Right renal pelvis (tissue), 4 donors: ENCODE measurements at places on chromosomes 4 and X. TPM values are rescaled to one million over a fixed set of nuclear protein-coding genes. Genes with fewer than 3 reads are reported as not detected.

Gene GPR82
- 0.27 TPM for polyA plus RNA-seq

Gene FGD1
- polyA plus RNA-seq: 18.7 TPM

Gene TREX2
- polyA plus RNA-seq: 0.60 TPM

Gene TMSB15A
- 62.7 TPM for polyA plus RNA-seq

Gene FAM241A
- polyA plus RNA-seq: 2.0 TPM

Gene SERPINA7
- polyA plus RNA-seq: 0.10 TPM

Gene CHRDL1
- 9.9 TPM for polyA plus RNA-seq

Gene TNMD
- 3.4 TPM for polyA plus RNA-seq

GRCh38 chr4:37603070-37603468 is 83.1 kb downstream of the RELL1 start:
- DNase-seq: peak; percentile 55

- DNase-seq: no peak
Measured at GRCh38 chr4:153937289-153937688, 148.4 kb upstream of the SFRP2 start.

DNA sequence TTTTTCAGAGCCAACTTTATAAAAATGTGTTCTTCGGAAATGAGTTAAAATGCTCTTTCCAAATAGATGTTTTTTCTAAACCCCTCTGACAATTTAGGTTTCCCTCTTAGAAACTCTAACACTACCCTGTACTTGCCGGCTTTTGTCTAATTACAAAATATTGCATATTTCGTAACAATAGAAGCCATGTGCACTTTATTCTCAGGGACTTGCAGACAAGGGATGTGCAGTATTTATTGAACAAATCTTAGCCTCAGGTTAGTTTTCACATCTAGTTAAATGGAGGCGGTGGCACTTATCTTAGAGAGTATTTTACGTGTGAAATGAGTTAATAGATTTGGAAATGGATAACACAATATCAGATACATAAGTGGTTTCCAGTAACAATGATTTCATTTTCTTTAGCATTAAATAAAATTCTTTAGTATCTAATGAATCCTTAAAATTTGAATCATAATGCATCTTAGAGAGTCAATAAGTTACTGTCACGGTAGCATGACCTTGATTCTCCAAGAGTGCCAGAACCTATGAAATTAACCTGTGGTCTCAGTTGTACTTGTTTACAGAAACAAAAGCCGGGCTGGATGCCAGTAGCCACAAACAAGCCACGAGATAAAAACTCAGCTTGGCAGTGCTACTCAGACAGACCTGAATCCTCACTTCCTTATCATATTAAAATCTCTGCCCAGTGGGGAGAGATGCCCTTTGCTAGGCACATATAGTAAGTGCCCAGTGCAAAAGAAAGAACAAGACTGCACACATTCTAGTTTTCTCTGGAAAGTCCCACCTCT is 772 bp upstream of the PABPC4L start:
- no peak for DNase-seq

DNA sequence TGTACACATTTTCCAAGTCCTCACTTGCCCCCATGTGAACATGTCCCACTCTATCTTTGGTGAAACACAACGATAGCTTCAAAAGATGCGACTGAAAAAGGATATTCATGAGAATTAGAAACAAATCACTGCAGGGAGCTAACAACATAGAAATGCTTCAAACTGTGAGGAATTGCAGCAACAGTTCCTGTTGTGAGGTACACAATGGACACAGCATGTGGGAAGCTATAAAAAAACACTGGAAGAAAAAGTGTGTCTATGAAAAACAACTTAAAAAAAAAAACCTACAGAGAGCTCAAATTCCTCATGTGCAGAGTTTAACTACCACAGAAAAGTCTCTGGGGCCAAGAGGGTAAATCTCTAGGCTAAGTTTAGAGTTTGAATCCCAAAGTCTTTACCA is 51.6 kb upstream of the BLTP1 start:
- no peak for DNase-seq

GRCh38 chr4:2243681-2244380 is 1.9 kb upstream of the HAUS3 start:
- no peak for DNase-seq

DNA sequence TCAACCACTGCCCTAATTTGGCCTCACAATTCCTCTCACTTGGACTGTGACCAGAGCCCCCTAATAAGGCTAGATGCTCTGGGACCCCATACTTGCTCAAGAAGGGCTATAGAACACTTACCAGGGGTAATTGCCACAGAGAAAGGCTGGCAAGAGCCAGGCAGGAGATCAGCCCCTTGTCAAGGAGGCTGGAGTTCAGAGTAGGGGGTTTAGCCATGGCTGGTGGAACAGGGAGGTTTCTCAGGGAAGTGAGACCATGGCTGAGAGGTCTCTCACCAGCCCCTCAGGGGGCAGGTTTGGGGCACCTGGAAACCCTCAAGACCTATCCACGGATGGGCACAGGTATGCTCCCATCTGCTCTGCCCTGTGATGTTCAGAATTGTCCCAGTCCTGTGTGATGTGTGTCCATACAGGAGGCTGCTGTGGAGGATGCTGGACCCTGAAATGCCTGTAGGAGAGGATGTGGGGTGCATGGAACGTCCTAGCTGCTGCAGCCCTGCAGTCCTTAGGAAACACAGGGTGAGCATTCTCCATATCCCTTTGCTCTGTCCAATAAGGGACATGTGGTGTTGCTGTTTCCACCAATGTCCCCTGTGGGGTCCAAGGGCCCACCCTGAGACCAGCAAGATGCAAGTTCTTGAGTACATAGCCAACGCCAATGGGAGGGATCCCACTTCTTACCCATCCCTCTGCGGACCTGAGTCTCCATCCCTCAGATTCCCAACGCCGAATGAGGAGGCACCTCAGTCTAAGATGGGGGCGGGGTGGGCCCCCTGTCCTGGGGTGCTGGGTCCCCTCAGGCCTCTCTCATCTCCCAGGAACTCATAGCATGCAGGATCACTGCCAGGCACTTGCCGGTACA is 16.4 kb upstream of the HSFX1 start:
- no peak for DNase-seq

- DNase-seq: no peak
Measured at GRCh38 chrX:140422501-140422900, 82.4 kb downstream of the SOX3 start.

DNA sequence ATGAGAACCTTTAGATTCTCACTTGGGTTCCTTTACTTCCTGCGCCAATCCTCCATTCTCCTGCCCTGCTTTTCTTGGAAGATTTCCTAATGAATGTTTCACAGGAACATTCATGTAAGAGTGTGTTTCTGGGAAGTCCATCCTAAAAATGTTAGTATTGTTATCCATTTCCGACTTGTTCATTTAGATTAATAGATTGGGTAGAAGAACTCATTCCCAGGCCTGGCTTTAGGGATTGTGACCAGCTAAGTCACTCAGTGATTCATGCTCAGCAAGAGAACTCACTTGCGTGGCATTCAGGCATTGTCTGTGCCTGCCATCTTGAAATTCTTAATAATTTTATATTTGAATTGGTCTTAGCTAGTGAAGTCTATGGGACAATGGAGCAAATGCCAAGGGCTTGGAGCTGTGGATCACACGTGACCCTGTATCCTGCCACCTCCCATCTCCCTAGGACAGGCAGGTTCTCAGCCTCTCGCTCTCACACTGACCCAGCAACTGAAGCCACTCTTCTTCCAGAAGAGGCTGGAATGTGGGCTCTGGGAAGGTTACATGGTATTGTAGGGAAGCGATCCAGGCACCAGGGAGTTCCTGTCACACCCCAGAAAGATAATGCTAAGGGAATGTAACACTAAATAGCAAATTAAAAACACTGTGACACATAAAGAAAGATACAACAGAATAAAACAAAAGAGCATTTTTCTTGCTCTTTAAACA is 562.1 kb downstream of the TMA16 start:
- DNase-seq: no peak

- DNase-seq: no peak
Measured at GRCh38 chr4:55326629-55327028, 19.4 kb upstream of the SRD5A3 start.

GRCh38 chr4:142497606-142498005 is 348.5 kb downstream of the INPP4B start:
- DNase-seq: no peak

DNA sequence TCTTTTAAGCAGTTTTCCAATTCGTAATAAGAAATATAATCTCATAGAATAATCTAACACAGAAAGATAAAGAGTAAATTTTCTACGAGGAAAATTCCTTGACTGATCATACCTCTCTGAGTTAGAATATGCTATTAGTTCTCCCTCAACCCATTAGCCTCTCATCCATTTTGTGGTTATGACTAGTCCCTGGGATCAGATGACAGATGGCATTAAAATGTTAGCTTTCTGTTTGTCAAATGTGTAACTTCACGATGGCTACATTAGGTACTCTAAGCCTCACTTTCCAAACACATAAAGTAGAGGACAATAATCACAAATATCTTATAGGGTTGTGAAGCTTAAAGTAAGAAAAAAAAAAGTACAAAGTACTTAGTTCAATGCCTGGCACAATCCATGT is 112.2 kb downstream of the ZAR1 start:
- no peak for DNase-seq

DNA sequence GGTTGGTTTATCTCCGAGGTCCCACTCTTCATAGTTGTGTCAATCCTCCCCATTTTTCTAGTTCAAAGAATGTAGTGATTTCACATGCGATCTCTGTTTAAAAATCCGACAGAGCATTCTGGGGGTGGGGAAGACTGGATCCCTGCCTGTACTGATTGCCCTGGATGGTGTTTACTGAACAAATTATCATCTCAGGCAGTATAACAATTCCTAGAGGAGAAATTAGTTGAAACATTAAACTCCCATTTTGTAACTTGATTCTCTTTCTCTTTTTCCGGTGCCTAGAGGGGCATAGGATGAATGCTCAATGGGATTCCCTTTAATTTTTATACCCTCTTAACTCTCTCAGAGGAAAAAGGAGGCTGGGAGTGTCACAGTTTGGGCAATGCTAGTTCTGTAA is 10.0 kb upstream of the CWH43 start:
- DNase-seq: no peak

DNA sequence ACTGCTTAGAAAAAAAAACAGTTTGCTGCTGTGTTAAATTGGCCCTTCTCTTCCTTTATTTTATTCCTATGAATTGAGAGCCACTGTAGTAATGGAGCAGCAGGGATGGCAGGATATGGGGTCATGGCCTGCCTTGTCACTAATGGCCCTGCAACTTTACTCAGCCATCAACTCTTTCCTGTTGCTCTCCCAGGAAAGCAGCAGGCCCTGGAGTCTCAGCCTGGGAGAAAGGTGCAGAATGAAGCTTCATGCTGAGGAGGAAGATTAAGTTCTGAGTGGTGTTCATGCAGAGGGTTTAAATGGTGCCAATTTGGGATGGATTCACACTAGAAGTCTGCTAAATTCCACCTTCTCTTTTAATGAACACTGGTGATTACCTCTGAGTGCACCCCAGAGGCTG is 285.6 kb downstream of the GPAT3 start:
- DNase-seq: no peak

DNA sequence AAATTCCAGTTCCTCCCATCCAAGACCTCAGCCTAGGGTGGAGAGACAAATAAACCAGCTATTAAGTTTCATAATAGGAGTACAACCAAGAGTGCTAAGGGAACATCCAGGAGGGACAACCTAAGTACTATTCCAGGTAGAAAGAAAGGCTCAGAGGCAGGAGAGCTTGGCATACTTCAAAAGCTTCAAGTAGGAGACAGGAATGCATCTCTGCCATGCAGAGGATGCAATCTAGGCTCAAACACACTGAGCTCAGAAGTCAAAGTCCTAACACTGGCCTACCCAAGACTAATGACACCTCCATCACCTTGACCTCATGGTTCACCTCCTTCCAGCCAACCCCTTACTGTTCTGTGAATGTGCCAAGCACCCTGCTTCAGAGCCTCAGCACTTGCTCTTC is 8.1 kb downstream of the WDFY3 start:
- no peak for DNase-seq

GRCh38 chr4:106530024-106530361 is 161.4 kb upstream of the GIMD1 start:
- no peak for DNase-seq

- no peak for DNase-seq
Measured at GRCh38 chr4:5409972-5410618, 298.3 kb downstream of the EVC2 start.

DNA sequence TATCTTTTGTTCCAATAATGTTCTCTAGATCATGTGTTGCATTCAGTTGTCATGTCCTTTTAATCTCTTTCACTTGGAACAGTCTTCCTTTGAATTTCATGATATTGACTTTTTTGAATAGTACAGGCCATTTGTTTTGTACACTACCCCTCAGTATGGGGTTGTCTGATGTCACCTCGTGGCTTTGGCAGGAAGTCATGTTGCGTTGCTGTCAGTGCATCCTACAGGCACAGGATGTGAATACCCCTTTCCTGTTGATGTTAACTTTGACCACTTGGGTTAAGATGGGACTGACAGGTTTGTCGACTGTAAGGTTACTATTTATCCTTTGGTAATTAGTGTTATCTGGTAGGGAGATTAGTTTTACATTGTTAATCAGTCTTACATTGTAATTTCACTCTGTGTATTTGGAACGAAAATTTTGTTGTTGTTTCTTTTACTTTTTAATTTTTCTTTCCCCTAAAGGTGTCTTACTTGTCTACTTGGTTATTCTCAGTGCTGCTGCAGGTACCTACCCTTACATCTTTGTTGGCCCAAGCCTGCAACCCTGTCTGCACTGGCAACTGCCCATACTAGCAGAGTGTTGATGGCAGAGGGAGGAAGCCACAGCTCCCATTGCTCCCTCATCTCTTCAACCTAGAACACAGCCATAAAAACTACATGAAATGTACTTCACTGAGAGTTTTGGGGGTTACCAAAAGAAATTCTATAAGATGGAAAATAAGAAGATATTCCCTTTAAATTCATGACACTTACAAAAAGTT is 14.7 kb upstream of the ATP8A1 start:
- DNase-seq: no peak

DNA sequence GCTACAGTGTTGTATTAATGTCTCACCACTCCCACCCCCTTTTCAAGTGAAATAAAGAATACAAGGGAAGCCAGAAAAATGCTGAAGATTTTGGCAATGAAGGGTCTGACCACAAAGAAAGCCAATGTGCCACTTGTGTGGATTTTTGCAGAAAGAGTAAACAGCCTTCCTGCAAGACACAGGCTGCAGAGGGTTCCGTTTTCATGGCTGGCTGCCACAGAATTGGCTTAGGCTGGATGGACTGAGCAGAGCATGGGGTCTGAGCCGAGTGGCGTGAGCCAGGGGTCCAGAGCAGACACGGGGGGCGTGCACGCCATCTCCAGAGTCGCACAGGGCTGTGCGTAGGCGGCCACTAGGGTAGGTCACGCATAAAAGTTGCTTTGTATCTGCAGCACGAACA is 69.2 kb downstream of the MTNR1A start:
- no peak for DNase-seq

- no peak for DNase-seq
Measured at GRCh38 chr4:138759554-138759902, 256.1 kb upstream of the NOCT start.
